RPMI7951 (cell line): ENCODE measurements at places on chromosomes 11 and 22.

DNA sequence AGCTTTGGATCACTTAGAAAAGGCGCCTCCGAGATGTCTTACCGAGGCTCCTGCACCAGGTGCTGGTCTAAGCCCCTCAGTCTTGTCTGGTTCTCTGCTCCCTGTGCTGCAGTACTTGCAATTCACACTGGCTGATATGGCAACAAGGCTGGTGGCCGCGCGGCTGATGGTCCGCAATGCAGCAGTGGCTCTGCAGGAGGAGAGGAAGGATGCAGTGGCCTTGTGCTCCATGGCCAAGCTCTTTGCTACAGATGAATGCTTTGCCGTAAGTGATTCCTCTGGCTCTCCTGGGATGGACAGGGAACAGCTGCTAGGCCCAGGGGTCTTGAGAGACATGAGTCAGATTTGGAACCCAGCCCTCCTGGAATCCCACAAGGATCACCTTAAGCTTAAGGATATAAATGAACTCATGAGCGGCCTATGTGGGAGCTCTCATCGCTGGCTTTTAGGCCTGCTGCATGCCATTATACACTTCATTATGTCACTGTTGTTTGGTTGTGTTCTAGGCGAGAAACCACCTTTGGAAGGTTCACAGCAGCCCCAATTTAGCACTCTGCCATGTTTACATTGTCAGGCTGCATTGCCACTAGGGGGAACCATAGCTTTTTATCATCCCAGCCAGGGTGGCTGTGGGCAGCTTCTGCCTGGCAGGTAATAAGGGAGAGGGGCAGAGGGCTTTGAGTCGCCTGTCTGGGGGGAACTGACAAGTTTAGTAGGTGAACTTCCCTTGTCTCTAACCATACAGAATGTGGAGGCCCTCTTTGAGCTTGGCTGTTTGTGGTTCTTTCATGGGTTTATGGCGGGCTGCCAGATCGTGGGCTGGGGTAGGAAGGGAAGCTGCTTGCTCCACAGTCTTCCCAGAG is 8.5 kb downstream of the ACAD8 start:
- no peak for DNase-seq

GRCh38 chr22:19879246-19879570 is 24.5 kb upstream of the GNB1L start:
- no peak for DNase-seq

- no peak for DNase-seq
Observed at GRCh38 chr11:65208785-65209710, 27.3 kb downstream of the CAPN1 start.

GRCh38 chr11:73999581-74000306 is 9.1 kb downstream of the UCP3 start:
- no peak for DNase-seq

DNA sequence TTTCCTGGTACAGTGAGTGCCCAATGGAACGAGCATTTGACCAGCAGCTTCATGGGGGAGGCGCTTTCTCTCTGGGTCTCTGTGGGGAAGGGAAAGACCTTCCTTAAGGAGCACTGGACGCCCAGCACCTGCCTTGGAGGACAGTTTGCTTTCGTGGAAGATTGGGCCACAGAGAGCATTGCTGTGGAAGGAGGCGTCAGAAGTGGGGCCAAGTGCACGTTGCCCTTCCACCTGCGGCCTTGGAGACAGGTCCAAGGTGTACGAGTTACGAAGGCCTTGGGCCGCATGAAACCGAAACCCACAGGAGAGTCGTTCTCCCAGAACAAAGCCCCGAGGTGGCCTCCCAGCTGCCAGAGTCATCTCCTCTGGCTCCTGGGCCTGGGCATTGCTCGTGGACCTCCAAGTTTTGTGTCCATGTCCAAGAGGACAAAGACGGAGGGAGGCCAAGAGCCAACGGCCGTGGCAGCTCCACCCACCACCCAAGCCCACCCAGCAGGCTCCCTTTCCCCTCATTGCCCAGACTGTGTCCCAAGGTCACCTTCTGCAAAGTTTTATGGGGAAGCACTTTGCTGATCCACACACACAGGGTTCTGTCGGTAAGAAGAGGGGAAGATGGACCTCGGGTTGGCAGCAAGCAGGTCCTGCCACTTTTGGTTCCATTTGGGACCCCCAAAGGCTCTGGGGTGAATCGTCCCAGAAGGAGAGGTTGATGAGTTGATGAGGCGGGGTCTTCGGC is 5.8 kb upstream of the NLRP6 start:
- no peak for DNase-seq

DNA sequence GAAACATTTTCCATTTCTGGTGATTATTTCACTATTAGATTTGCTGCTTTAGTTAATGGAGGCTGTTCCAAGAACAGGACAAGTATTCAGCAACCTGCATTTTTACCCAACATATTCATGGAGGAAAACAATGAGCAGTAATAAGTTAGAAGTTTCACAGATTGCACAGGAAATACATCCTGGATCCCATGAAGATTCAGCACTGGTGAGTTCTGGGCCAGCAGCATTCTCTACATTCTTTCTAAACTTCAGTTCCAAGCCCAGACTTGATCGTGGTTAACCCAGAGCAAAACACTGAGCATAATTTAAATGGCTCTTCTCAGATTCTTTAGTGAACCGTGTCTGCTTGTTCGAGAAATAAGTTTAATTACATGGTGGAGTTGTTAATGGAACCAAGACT is 3.8 kb downstream of the FJX1 start:
- DNase-seq: peak; percentile 60

DNA sequence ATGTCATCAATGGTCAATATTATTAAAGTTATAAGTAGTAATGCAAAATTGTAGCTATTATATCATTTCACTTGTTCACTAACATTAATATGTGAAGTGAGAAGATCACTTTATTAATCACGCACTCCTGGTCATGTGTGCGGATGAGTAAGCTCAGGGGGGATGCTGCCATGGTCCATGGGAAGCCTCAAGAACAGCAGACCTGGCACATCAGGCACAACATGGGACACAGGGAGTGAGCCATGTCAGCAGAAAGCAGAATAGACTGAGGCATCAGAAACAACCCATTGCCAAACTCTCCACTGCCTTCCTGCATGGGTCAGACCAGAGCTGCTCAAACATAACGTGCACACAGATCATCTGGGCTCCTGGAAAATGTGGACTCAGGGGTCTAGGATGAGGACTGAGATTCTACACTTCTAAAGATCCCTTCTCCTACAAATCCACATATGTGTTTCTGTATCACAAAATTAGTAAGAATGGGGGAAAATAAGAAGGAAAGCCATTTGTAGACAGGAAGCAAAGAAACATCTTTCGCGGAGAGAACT is 63.8 kb upstream of the VPREB1 start:
- DNase-seq: no peak

- peak; percentile 42 for DNase-seq
Observed at GRCh38 chr11:31870609-31871309, 59.6 kb upstream of the PAX6 start.

DNA sequence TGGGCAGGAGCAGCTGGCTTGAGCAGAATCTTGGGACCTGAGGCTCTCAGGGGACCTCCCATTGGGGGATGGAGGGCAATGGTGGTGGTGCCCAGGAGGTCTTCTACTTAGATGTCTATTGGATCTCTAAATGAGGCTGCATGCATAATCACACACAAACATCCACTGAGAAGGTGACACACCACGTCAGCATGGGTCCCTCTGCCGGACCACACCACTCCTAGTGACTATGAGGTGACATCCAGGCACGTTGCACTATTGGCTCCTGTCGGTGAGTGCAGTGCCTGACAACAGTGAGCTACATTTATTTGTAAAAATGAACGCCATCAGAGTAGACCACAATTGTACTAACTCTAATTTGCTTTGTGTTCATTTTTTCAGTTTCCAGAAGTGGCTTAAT is 2.3 kb upstream of the APOA4 start:
- DNase-seq: no peak

GRCh38 chr11:74570266-74571061 is 21.9 kb upstream of the POLD3 start:
- DNase-seq: peak; percentile 53

- no peak for DNase-seq
Observed at GRCh38 chr11:3213659-3214419, 4.8 kb downstream of the MRGPRG start.

DNA sequence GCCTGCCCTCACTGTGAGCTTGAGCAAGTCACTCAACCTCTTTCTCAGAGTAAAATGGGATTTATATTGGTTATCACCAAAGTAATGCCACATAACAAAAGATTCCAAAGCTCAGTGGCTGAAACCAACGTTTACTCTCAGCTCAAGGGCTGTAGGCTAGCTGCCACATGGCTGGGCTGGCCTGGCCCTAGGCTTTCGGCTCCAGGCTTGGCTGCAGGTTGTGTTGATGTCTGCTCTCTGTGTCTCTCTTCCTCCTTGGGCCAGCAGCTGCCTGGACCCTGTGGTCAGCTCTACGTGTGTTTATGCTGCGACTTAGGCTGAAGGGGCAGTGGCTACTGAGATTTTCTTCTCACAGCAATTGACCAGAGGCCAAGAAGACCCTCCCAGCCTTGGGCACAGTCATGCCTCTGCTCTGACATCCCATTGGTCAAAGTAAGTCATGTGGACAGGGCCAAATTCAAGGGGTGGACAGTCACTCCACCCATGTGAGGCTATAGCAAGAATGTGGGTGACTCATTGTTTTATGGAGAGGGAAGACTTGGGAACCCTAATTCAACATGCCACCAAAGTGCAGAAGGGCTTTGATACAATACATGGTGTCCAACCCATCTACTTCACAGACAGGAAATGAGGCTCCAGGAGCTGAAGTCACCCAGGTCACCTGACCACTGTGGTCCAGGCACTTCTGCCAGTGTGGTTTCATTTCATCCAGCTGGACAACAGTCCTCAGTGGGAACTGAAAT is 90.6 kb downstream of the TSPAN18 start:
- peak; percentile 51 for DNase-seq

DNA sequence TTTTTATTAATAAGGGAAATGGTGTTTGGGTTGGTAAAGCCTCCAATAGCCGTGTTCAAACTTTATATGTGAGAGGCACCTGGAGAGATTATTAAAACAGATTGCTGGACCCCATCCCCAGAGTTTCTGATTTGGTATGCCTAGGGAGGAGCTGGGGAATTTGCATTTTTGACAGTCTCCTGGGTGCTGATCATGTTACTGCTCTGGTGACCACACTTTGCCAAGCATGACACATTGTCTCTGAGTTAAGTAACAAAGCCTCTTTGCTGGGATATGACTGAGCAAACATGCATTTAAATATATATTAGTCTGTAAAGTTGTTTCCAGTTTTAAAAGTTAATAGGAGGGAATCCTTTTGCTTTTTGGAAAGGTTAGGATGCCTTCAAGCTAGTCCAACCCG is 140.4 kb downstream of the NAV2 start:
- peak; percentile 25 for DNase-seq

- DNase-seq: peak; percentile 13
Observed at GRCh38 chr11:19241260-19242178, 774 bp upstream of the E2F8 start.

GRCh38 chr11:104118105-104118744 is 45.7 kb downstream of the PDGFD start:
- no peak for DNase-seq

DNA sequence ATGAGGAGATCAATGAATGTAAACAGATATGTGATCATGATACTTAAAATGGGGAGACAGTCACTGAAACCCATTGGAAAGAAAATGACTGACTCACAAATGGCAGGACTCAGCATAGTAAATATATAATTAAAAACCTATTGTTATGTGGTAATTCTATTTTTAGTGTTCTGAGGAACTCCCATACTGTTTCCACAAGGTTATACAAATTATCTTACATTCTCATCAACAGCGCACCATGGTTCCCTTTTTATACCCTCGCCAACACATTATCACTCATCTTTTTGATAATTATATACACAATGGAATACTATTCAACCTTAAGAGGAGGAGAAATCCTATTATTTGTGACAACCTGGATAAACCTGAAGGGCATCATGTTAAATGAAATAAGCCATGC is 17.1 kb downstream of the OR5B21 start:
- no peak for DNase-seq

DNA sequence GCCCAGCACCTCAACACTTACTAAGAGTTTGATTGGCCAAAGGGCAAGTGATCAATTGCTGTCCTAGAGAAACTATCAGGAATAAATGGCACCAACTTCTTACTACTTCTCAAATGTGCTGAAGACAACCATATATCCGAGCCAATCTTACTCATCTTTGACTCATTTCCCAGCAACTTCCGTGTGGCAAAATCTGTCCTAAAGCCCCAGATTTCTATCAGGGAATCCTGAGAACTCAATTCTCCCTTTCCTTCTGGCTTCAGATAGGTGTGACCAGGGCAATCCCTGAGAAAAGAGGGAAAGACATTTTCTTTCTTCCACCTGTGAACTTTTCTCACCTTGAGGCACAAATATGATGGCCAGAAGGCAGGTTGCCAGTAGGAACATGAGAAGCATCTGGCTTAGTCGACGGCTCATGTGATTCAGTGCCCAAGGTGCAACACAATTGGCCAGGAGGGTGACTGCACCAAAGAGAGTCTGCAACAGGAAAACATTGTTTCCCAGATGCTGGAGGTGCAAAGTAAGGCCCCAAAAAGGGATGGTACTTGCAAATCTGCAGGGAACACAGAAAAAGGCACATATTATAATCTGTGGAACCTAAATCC is 21.8 kb upstream of the SLC22A24 start:
- peak; percentile 17 for DNase-seq

DNA sequence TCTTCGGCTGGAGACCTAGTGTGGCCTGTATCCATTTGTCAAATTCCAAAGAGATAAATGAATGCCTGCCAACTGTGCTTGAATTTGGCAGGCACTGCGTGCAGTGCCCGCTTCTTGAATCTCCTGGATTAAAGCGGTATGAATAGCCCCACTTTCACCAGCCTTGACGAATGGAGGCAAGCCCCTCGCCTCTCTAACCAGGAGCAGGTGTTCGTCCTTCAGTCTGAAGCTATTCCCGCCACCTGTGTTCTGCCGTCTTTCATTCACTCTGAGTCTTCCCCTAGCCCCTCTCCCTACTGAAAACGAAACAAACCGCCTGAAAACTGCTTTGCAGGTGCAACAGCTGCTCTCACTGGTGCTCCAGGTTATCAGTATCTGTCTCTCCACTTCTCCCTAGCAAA is 11.2 kb downstream of the NLRP14 start:
- no peak for DNase-seq

DNA sequence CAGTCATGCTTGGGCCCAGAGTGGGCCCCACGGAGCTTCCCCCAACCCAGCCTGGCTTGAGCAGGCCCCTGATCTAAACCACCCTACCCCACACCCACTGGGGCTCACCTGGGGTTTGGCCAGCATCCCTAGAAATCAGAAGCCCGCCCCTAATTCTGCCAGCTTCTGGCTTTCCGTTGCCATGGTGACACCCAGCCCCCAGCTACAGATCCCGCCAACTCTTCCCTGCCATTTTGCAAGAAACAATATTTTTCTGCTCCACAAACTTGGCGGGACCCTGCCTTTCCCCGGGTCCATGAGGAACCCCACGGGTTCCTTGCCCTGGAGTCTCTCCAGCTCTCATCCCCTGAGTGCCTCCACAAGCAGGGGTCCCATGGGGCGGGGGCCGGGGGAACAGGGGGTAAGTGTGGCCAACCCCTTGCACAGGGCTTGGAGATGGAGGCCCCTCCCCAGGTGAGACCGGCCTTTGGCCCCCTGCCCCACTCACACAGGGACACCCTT is 90.0 kb downstream of the CDKN1C start:
- DNase-seq: no peak

DNA sequence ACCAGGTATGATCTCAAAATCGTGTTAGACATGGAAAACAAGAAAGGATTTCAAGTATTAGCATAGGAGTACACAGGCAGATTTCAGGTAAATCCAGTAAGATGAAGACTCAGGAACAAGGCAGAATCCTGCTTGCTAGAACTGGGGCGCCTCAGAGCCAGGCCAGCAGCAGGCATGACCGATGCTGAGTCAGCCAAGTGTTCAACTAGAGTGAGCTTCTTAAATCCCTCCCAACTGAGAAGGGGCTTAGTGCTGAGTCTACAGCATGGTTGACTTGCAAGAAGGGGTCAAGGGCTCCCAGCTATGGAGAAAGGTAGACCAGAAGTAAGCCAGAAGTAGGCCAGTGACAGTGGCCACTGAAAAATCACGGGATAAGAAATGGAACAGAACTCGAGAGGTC is 12.4 kb downstream of the GRAP2 start:
- no peak for DNase-seq
